Stimulated activated effector memory CD8-positive, alpha-beta T cell treated with anti-CD3 and anti-CD28 coated beads, Interleukin-12 subunit alpha, Interleukin-12 subunit beta, amount 100 ng/mL, for 72 hours (primary cell): ENCODE measurements at places on chromosomes 16 and 17.

GRCh38 chr17:77025781-77026180 is 115.0 kb upstream of the SEC14L1 start:
- no peak for DNase-seq

- DNase-seq, result no peak
Measured at GRCh38 chr17:4769628-4770027, 2.1 kb upstream of the TM4SF5 start.

GRCh38 chr16:79365702-79366101 is 234.8 kb downstream of the MAF start:
- DNase-seq, result no peak

- peak; percentile 76 for DNase-seq
Measured at GRCh38 chr17:16353317-16354174, at the start of gene CENPV. TSS of gene CENPV (minus strand) at chr17:16353469. CDS start at chr17:16353436, 33 bp downstream.

DNA sequence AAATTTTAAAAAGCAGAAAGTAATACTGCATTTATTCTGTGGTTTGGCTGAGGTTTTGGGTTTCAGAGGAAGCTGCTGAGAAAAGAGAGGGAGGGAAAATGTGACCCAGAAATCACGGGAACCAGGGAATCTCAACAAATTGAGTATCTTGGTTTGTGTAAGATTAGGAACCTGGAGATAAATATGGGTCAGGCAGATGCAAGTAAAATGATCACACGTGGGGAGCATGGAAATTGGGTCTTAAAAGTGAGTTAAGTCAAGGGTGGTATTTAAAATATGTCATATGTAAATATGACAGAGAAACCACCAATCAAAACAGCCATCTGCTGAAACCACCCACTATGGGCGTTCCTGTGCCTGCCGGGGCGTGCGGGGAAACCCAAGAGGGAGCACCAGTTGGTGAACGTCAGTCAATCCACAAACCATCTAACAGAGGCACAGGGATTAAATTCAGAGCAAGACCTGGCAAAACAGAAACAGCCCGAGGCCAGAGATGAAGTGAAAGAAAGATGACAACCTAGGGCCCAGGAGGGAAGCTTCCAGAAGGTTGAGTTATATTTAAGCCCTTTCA is 33.4 kb downstream of the CDH13 start:
- peak; percentile 58 for DNase-seq

DNA sequence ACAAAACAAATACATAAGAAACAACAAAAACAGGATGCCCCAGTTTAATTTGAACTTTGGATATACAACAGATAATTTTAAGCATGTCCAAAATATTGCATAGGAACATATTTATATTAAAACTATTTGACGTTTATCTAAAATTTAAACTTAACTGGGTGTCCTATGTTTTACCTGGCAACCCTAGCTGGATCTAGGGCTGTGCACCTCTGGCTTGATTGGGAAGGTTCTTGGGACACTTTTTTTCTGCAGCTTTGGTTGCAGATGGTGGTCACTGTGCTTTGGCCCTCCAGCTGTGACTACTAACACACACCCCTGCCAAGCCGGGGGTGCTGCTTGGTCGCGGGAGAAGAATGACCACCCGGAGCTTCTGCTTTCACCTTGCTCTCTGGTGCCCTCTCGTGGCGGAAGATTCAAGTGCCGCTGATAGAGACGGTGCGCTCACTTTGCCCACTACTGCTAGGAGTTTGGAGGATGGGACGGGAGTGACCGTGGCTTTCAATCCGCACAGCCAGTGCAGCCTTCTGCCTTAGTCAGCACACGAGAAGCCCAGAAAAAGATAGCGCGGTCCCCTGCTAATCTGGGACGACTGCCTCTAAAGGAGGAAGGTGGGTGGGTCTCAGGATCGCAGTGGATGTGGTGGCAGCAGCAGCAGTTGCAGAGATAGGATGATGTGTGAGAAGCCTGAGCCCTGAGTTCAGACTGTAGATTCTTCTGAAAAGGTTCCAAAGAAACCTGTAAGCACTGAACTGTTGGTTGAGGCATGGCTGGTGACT is 6.7 kb downstream of the SPACA3 start:
- peak; percentile 90 for DNase-seq

DNA sequence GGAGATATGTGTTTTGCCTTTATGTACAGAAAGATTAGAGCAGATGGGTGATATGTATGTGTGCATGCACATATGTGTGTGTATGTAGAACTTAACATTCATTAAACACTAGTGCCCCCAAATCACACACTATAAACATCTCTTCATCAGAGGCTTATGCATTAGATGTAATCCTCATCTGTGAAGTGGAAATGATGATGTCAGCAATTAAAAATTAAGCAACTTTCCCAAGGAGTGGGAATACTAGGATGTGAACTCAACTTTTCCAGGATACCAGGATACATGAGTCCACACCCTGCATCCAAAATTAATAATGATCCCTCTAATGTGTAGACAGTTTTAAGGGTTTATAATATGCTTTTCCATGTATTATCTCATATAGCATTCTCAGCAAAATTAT is 127.7 kb upstream of the ADAMTS18 start:
- no peak for DNase-seq

GRCh38 chr17:41529491-41529915 is 1.4 kb upstream of the KRT19 start:
- DNase-seq, result no peak

DNA sequence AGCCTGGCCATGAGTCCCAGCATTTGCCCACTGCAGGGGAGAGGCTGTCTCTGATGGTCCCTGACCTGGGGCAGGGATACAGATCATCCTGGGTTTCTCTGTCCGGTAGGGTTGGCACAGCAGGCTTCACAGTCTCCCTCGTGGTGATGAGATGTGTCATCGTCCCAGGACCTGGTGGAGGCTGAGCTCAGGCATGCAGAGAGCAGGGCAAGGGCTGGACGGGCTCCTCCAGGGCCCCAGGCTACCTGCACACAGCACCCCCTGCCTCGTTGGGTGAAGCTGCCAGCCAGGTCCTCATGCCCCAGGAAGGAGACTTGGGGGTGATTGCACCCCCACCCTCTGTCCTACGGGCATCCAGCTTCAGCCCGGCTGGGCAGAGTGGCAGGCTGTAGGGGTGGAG is 155.8 kb upstream of the GSE1 start:
- DNase-seq, result no peak

GRCh38 chr17:82545071-82545462 is 25.5 kb downstream of the FOXK2 start:
- no peak for DNase-seq

GRCh38 chr17:40646791-40647623 is 611 bp downstream of the SMARCE1 start:
- DNase-seq, result no peak
